Activated gamma-delta T cell (primary cell): ENCODE measurements at places on chromosomes 6 and 20.

DNA sequence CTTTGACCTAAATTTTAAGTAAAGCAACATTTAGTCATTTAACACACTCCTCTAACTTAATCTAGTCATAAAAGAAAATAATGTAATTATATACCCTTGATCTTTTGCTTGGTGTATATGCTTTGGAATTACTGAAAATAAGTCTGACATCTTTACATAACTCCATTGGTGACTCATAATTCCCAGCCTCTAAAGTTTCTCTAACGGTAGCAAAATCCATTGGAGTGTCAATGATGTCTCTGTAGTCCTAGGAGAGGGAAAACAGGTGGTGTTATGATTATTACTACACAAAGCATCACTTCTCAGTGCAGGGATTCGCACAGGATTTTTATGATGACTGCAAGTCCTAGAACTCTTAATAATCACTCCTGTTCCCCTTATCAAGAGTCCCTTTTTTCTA, 80.2 kb downstream of the IRAK1BP1 start:
- no peak for DNase-seq

DNA sequence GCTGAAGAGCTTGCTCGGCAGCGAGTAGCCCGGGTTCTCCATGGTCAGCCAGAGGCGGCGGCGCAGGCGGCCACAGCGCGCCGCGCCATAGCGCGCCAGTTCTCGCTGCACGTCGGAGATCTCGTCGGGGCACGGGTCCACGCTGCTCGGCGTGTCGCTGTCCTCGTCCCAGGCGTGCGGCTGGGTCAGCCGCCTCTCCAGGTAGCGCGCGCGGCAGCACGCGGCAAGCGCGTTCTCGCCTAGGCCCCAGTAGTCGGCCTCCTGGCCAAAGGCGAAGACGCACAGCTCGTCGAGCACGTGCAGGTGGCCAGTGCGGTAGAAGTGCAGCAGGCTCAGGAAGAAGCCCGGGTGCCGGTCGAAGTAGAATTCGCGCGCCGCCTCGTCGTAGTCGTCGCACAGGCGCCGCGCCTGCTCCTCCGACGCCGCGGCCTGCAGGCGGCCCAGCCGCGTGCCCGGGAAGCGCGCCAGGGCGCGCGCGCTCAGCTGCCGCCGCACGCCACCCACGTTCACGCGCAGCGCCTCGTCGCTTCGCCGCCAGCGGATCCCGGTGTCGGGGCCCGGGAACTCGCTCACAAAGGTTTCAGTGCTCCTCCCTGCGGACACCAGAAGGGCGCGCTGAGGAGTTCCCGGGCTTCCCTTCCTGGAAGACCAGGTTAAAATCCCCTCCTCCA, 2.7 kb downstream of the KCNS1 start:
- no peak for DNase-seq

DNA sequence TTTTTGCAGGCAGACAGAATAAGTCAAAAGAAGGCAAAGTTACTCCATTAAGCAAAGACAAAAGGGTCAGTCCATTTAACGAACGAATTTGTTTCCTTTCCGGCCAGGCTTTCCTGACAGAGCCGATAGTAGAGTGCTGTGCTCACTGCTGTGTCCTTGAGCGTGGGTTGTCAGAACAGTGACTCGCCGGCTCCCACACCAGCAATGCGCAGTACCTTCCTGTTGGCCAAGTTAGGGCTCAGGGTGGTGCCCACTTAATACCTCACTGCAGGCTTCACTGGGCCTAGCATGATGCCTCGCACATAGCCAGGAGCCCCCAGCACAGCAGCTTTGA, 294.7 kb downstream of the FOXC1 start:
- DNase-seq, result no peak

GRCh38 chr20:50110141-50111047, 2.6 kb downstream of the UBE2V1 start:
- DNase-seq, result no peak

GRCh38 chr6:141105481-141105880, 1027.2 kb upstream of the GJE1 start:
- no peak for DNase-seq

DNA sequence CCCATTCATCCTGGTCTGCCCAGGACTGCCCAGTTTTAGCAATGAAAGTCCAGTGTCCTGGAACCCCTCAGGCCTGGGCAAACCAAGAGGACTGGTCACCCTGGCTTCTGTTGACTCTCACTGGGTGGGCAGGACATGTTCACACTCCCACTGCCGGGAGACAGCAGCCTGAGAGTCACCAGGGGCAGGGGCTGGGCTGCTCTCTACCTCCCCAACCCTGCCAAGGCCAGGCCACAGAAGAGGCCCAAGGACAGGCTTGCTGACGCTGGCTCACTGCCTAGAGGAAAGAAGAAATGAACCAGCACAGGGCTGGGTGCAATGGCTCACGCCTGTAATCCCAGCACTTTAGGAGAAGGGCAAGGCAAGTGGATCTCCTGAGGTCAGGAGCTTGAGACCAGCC, 36.9 kb downstream of the C20orf203 start:
- DNase-seq, result no peak

DNA sequence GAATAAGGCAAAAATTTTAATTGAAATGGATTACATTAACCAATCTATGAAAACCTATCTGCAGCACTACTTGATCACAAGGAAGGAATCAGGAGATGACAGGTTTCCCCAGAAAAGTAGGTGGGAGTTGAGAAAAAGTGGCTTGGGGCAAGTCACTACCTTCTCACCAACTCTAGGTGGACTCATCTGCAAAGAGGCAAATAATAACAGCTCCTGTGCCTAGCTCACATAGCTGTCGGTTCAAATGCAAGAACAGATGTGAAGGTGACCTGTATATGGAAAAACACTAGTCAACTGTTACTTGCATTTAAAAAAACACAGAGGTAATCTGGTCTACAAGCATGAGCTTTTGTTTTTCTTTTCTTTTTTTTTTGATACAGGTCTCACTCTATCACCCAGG, 67.2 kb downstream of the POPDC3 start:
- no peak for DNase-seq

DNA sequence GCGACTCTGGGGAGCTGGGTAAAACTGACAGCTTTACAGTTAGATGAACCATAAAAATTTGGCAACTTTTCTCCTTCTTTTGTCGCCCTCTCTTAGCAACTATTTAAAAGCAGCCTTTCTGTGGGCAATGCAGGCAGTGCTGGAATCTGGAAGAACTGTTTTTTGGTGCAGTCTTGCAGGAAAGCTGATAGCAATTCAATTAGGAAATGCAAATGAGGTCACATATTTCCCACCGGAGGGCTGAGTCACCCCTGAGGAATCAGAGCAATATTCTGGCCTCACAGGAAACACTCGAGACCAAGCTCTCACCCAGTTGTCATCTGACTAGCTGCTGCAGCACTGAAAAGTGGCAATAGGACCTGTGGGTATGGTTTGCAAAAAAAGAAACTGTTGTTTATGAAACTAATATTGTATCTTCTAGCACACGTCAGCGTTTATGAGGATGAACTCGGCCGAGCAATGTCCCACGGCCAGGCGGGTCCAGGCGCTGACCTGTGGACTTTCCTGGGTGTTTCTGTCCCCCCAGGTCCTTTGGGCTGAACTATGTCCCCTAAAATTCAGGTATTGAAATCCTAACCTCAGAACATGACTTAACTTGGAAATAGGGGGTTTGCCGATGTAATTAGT, 312.3 kb downstream of the TAF4 start:
- no peak for DNase-seq

GRCh38 chr6:116190550-116190949, 63.3 kb downstream of the TSPYL4 start:
- no peak for DNase-seq

GRCh38 chr20:50379049-50379990, 130.9 kb upstream of the PTPN1 start:
- no peak for DNase-seq

GRCh38 chr6:117592983-117593759, 9.1 kb downstream of the GOPC start:
- no peak for DNase-seq

DNA sequence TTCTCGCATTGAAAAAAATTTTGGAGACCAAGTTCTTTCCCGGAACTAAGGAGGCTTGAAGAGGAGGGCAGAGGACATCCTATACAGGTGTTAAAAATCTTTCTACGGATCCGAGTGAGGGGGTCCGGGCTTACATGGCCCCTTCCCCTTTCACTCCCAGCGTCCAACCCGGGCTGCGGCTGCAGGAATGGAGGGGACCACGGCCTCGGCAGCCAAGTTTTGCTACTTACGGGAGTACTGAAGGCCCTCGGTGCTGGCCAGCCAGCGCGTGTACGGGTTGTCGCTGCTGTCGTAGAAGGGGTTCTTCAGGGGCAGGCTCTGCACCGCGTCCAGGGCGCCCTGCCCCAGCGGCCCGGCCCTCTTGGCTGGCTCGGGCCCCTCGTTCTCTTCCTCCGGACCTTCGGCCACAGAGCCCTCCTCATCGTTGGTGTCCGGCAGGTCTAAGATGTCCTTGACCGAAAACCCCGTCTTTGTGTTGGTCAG, 642 bp downstream of the NKX2-2 start:
- no peak for DNase-seq

DNA sequence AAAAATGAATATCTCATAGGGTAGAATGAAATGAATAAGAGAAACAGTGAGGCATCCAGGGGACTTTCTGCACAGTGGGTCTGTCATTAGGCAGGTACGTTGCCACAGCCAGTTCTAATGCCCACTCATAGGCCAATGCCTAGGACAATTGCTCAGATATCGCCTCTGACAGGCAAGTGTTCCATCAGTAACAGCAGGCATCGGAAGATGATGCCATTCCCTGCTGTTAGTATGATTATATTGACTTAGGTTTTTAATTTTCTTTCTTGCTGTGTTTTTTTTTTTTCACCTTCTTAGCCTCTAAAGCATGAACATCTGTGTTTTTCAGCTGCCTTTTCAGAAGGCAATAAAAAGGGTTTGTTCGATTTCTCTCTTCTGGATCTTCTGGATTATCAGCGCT, 90.7 kb downstream of the PRL start:
- DNase-seq, result no peak

DNA sequence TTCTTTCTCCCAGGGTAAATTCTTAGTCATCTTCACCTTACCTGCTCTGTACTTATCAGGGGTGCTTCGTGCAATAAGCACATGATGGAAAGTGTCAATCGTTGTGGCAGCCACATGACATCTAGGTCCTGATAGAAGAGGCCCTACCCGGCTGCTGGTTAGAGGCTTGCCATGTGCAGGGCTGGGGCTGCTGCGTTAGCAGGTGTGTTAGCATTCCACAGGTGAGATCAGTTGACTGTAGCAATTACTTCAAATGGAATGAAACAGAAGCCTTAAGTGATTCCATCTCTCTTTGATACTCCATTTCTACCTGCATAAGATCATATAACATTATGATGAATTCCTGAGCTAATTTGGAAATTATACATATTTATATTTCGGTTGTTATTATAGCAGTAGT, 127.0 kb downstream of the UST start:
- DNase-seq, result no peak

DNA sequence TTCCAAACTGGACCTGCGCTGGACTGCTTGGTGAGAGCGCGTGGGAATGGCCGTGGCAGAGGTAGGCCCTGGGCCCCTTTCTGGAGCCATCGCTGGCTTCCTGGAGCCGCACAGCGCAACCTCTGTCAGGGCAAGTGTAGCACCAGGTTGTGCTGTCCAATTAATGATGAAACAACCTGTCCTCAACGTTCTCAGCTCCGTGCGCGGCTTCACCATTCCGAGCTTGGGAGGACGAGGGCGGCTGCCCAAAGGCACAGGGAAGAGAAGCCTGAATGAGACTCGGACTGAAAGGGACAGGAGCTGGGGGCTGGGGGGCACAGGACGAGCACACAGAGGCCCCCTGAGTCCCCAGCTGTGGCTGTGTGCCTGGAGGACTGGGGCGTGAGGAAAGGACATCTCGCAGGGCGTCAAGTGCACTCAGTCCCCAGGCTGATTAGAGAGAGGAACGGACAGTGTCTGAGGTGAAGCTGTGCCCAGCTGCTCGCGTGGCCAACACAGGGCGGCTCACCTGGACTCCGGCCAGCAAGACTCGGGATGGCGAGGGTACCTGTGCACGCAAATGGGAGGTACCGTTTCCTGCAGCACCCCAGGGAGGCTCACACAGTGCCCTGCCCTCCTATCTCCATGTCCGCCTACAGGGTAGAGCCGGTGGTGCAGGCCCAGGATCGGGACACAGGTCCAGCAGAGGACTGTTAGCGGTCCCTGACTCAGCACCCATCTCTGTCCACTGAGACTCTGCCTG, 403.3 kb downstream of the TAF4 start:
- DNase-seq, result no peak

DNA sequence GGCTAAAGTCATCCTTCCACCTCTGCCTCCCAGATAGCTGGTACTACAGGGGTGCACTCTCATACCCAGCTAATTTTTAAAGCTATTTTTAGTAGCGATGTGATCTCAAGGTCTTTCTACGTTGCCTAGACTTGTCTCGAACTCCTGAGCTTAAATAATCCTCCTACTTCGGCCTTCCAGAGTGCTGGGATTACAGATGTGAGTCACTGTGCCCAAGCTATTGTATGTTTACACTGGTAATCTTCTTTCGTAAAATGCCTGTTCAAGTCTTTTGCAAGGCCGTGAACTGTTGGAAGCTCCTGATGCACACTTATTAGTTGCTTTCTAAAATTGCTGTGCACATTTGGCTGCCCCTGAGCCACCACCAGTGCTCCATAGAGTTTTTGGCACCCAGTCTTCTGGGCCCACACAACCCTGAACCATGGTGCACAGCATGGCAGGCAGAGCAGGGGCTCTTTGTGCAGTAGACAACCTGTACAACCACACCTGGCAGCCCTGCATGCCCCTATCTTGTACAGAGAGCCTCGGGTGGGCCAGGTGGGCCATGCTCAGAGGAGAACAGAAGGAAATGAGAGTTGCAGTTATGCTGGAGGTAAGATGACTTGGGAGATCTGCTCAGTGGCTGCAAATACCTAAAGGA, 33.3 kb downstream of the PDRG1 start:
- DNase-seq, result no peak

DNA sequence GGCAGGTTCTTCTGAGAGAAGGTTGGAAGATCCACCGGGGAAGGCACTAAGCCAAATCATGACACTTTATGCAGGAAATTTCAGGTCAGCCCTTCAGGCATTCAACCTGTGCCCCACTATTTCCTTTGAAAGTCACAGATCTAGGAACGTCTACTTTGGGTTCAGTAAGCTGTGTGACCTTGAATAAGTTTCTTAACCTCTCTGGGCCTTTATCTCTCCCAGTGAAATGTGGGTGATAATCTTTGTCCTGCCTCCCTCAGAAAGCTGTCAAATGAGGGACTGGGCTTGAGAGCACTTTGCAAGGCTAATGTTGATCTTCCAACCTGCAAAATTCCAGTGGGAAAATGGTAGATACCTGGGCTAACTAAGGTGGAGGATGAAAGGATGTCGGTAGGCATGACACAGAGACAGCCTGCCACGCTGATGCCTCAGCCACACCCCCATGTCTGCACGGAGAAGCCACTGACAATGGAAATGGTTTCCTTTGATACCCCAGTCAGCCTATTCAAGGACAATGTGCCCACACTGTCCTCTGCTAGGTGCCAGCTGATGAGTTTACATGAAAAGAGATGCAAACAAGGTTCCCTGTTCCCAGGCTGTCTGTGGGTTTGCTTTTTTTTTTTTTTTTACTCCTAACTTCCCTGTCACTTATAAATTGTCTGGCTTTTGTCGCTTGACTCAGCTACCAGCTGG, 9.3 kb downstream of the BNIP5 start:
- no peak for DNase-seq

- DNase-seq, result no peak
Measured at GRCh38 chr6:135814043-135814442, 37.5 kb upstream of the PDE7B start.
